NCI-H2029 (cell line): ENCODE measurements at places on chromosomes 1 and 21.
A peak's percentile ranks its signal among the peaks of the same experiment; 100 is the strongest.

DNA sequence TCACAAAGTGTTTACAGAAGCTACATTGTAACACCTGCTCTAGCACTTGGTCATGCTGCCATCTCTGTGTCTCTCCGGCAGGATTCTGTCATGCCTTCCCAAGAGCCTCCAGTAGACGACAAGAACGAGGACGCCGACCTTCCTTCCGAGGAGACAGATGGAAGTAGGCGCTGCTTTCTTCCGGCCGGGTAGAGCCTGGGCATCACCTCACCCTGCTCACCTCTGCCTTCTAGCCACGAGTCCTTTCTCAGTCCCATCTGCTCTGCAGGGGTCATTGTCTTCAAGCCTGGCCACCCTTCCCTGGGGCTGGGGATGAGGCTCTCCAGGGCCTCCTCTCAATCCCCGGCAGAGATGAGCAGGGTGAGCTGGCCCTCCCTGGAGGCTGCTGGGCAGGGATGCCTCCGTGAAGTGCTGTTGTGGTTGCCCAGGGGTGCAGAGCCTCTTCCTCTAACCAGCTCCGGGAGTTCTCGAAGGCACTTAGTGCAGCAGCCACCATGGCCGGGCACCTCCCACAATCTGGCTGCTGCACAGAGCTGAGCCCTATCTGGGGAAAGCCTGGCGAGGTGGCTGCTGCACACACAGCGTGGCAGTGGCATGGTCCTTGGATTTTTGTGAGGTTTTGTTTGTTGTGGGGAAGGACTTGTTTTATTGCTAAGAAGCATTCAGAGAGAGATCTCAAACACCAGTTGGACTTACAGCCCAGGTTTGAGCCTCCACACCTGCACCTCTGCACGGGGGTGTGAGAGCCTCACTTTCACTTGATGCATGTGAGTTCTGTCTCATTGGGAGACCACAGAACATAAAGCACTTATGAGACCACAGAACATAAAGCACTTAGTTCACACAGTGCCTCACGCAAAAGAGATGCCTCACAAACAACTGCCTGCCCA, 48.4 kb downstream of the FAAP20 start:
- no peak for DNase-seq

GRCh38 chr1:182955596-182956588, 2.9 kb upstream of the SHCBP1L start:
- DNase-seq: no peak

DNA sequence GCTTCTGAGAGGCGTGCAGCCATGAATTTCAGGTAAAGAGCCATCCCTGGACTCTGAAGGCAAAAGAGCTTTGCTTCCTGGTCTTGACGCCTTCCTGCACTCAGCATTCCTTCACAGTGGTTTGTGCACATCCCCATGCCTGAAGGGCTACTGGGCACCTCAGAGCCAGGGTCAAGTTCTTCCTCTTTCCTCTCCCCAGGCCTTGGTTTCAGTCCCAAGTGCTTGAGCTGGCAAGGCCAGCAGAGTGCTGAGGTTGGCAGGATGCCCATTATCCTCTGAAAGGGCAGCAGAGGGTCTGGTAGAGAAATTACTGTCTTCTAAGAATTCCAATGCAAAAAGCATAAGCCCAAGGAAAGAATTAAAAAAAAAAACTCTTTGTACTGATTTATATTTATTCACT, 1064.9 kb downstream of the TTLL7 start:
- DNase-seq: no peak

DNA sequence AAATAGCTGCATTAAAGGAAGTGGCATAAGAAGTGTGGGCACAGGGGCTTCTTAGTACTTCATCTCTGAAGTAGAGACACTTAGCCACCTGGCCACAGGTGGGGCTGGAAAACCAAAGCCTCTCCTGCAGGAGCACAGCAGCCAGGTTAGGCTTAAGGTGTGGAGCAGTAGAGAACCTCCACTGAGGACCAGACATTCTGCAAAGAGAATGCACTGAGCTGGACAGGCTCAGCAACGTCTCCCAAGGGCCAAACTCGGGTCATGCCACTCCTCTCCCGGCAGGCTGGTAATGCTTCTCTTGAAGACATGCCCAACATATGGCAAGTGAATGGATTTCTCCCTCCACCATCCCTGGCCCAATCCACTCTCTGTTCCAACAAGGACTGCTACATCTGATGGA, 33.0 kb upstream of the LRRC38 start:
- no peak for DNase-seq

DNA sequence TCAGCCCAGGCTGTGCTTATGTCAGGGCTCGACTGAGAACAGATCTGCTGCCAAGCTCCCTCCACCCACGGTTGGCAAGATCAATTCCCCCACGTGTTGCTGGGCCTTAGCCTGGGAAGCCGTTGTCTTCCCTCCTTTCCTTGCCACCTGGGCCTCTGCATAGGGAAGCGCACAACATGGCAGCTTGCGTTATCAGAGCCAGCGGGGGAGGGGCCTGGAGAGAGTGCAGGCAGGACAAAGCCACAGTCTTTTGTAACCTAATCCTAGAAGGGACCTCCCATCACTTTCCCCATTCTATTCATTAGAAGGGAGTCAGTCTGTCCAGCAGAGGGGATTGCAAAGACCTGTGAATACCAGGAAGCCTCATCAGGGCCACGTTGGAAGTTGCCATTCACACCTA, 17.0 kb upstream of the IGSF21 start:
- peak; percentile 26 for DNase-seq

DNA sequence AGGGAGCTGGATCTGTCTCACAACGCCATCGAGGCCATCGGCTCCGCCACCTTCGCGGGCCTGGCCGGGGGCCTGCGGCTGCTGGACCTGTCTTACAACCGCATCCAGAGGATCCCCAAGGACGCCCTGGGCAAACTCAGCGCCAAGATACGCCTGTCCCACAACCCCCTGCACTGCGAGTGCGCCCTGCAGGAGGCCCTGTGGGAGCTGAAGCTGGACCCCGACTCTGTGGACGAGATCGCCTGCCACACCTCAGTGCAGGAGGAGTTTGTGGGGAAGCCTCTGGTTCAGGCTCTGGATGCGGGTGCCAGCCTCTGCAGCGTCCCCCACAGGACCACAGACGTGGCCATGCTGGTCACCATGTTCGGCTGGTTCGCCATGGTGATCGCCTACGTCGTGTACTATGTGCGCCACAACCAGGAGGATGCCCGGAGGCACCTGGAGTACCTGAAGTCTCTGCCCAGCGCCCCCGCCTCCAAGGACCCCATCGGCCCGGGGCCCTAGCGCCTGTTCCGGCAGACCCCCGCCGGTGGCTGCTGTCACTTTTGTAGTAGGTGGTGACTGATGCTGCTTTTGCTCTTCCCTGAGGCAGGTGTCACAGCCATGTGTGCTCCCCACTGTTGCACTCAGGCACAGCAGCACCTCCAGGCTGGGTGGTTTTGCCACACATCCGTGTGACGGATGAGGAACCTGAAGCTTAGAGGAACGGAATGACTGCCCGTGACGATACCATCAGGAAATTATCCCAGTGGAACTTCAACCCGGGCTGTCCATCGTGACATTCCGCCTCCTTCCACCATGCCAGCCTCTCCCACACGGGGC, 1.8 kb downstream of the LRRC3 start:
- no peak for DNase-seq

DNA sequence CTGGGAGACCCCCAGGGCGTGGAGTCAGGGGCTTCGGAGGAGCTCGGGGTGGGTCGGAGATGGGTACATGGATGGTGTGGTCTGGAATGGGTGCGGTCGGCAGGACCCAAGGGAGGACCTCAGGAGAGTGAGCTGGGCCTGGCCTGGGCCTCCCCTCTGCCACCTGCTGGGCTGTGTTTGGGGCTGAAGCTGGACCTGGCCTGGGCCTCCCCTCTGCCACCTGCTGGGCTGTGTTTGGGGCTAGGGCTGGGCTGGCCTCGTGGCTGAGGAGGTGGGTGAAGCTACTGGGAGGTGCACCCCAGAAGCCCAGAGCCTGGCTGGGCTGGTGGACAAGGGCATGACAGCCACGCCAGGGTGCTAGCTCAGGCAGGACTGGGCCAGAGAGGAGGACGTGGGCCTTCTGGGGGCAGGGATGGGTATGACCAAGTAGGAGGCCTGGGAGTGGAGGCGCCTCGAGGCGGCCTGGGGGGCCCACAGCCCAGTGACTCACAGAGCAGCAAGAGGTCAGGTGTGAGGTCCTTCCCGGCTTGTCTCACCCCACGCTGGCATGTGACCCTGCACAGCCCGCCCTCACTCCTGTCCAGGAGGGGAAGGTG, 14.5 kb downstream of the SAMD11 start:
- DNase-seq: no peak

DNA sequence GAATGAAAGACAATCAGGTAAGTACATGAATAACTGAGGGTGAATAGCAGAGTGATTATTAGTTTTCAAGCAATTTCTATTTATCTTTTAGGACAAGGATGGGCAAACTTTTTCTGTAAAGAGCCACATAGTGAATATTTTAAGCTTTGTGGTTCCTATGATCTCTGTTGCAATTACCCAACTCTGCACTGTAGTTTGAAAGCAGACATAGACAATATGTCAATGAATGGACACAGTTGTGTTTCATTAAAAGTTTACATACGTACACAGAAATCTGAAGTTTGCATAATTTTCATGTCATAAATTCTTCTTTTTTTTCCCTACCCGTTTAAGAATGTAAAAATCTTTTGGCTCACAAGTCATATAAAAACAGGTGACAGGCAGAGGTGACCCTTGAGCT, 71.4 kb downstream of the ZNF281 start:
- no peak for DNase-seq

DNA sequence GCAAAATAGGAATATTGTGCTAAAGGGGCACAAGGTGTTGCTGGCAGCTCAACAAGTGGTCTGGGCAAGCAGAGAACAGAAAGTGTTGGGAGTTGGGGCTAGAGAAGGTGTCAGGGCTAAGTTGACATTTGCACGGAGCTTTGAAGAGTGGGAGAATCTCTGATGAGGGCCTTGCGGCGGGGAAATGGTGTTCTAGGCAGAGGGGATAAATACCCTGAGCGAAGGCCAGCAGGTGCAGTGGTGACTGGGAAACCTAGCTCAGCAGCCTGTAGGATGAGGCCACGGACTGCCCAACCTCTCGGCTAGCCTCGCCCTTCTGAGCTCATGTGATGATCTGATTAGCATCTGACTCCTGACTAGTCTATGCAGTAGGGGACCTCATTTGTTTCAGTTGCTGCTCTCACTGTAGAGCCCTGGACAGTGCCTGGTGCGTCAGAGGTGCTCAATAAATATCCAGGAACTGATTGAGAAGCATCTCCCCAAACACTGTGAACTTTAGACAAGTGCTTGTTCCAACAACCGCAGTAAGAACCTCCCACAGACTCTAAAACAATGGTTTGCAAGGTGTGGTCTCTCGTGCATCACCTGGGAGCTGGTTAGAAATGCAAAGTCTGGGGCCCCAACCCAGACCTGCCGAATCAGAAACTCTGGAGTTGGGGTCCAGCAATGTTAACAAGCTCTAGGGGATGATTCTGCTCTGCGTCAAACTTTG, 1.0 kb upstream of the FOXO6 start:
- DNase-seq: peak; percentile 68

GRCh38 chr1:2382621-2383361, 8.6 kb downstream of the MORN1 start:
- no peak for DNase-seq

- no peak for DNase-seq
Measured at GRCh38 chr1:159825564-159825963, 1.1 kb upstream of the SLAMF8 start.

- DNase-seq: no peak
Measured at GRCh38 chr1:41859686-41860085, 59.0 kb downstream of the HIVEP3 start.

- DNase-seq: peak; percentile 53
Measured at GRCh38 chr21:37758982-37759381, 157.3 kb downstream of the KCNJ6 start.

DNA sequence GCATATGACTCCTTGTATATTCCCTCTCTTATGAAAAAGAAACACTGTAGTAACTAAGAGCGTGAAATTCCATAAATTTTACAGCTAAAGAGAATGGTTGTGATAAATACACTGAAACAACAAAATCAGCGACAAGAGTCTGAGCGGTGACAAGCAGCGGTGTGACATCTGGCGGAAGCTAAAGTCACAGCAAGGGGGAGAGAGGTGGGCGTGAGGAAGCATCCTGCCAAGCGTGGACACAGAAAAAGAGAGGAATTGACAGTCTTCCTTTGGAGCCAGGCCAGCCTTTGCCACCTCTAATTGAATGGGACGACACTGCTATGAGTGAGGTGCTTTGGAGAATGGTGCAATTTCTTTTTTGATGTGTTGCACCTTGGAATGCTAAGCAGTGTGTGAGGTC, 25.9 kb downstream of the PSMB2 start:
- no peak for DNase-seq

GRCh38 chr1:203742436-203742835, 22.5 kb upstream of the LAX1 start:
- DNase-seq: no peak

GRCh38 chr1:155009221-155009711, 6.7 kb downstream of the ZBTB7B start:
- no peak for DNase-seq

- no peak for DNase-seq
Measured at GRCh38 chr1:230128569-230129285, 61.7 kb downstream of the GALNT2 start.

- DNase-seq: no peak
Measured at GRCh38 chr1:27503033-27503432, 13.1 kb upstream of the WASF2 start.

DNA sequence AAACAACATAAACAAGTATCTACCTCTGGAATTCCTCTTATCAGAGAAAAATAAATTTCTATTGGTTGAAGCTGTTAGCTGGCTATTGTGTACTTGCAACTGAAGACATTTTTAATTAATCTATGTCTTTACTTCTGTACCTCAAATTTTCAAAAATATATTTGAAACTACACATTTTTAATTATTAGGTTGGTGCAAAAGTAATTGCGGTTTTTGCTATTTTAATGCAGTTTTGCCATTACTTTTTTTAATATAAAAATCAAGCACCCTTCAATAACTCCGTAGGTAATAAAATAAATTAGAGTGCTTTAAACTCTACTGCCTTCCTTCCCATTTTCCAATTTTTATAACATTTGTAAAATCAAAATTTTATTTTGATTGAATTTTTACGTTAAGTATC, 262.1 kb upstream of the DUSP10 start:
- no peak for DNase-seq

DNA sequence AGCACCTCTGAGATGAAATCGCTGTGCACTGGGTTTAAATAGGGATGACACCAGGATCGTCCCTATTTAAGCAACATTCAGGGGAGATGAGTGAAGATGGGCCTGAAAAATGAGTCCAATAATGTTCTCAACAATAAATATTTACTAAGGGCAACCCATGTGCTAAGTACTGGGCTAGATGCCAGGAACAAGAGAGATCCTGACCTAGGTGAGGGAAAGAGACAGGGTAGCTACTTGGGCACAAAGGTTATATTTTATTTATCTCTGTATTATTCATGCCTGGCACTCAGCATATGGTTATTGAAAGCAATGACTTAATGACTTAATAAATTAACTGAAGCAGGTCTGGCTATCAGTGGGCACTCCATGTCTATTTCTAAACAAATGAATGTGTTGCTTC, 27.4 kb upstream of the AVPR1B start:
- DNase-seq: peak; percentile 73
